ENCODE measurements at places on chromosomes 4 and X.

DNA sequence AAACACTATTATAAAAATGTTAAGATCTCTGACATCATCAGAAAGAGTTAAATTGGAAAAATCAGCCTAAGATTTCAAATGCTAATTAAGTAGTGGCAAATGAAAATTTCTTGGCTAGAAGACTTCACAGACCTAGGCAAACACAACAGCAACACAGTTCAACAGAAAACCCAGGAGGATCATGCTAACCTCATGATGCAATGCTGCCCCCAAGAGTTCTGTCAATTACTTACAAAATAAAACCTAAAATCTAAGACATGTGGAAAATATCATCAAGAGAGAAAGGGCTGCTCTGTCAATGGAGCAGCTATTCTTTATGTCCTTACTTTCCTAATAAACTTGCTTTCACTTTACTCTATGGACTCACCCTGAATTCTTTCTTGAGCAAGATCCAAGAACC, 21.0 kb downstream of the S100G start:
- DNase-seq: peak; percentile 41

- no peak for DNase-seq
These were observed 19.6 kb downstream of the ATP5ME start for GRCh38 chr4:654503-654845.

DNA sequence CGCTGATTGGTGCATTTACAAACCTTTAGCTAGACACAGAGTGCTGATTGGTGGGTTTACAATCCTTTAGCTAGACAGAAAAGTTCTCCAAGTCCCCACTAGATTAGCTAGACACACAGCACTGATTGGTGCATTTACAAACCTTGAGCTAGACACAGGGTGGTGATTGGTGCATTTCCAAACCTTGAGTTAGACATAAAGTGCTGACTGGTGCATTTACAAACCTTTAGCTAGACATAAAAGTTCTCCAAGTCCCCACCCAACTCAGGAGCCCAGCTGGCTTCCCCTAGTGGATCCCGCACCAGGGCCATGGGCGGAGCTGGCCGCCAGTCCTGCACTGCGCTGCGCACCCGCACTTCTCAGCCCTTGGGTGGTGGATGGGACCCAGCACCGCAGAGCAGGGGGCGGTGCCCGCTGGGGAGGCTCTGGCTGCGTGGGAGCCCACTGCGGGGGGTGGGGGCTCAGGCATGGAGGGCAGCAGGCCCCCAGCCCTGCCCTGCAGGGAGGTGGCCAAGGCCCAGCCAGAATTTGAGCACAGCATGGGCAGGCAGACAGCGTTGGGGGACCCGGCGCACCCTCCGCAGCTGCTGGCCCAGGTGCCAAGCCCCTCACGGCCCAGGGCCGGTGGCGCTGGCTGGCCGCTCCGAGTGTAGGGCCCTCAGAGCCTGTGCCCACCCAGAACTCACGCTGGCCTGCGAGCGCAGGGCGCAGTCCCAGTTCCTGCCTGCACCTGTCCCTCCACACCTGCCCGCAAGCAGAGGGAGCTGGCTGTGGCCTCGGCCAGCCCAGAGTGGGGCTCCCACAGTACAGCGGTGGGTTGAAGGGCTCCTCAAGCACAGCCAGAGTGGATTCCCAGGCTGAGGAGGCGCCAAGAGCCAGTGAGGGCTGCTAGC, 608.9 kb upstream of the LCORL start:
- DNase-seq: no peak

- DNase-seq: peak; percentile 72
These were observed 14.7 kb downstream of the NDP start for GRCh38 chrX:43958529-43958928.

GRCh38 chrX:38654302-38654701, 93.0 kb downstream of the TSPAN7 start:
- DNase-seq: peak; percentile 0

GRCh38 chr4:38327174-38327573, 336.8 kb upstream of the KLF3 start:
- DNase-seq: no peak

DNA sequence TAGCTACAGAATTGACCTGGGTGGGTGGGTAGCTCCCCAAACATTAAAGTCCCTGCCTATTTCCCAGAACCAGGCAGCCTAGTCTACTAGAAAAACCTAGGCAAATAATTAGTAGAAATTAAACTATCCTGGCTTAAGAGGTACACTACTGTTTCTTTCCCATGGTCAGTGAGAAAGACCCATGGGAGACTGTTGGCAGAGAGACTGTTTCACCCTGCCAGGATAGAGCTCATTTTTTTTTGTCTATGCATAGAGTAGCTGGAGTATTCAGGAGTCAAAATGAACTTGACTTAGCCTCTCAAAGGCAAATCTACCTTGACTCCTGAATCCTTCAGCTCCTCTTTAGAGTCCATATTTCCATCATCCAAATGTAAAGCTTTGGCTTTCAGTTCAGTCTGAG, 107.0 kb upstream of the AR start:
- no peak for DNase-seq

DNA sequence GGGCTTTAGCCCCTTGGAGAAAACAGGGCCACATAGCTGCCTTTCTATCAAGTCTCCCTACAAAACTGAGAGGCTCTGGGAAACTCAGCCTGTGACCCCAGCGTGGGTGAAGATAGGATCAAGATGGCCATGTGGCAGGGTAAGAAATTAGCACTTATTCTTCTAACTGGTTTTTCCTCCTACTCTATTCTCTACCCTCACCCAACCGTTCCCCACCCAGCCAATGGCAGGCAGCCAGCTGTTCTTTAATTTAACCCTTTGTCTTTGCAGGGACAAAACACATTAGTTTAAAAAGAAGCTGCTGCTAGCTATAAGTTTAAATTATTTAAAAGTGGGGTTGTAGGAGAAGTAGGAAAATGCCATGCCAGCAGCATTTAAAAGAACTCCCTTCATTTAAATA, 2.8 kb downstream of the CLCN5 start:
- no peak for DNase-seq

DNA sequence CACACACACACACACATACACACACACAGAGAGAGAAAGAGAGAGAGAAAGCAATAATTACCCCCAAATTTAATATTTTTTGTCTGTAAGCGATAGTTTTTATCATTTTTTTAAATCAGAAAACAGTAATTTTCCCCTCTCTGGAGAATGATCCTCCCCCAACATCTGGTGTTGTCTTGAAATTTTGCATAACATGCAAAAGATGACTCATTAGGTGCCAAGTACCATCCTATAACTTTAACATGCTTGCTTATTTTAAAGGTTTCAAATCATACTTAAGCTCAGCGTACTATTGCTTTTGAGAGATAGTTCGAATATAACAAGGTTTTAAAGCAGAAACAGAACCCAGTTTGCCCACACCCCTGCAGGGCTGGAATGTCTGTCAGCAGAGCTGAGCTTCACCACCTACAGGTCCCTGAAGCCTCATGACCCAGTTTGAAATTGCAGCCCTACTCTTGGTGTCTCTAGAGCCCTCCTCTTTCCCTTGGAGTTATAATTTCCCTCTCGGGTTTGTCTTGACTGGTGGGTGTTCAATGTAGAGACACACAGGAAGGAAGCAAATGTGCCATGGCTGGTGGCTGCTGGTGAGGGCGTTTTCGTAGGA, 175.0 kb upstream of the HS3ST1 start:
- no peak for DNase-seq

DNA sequence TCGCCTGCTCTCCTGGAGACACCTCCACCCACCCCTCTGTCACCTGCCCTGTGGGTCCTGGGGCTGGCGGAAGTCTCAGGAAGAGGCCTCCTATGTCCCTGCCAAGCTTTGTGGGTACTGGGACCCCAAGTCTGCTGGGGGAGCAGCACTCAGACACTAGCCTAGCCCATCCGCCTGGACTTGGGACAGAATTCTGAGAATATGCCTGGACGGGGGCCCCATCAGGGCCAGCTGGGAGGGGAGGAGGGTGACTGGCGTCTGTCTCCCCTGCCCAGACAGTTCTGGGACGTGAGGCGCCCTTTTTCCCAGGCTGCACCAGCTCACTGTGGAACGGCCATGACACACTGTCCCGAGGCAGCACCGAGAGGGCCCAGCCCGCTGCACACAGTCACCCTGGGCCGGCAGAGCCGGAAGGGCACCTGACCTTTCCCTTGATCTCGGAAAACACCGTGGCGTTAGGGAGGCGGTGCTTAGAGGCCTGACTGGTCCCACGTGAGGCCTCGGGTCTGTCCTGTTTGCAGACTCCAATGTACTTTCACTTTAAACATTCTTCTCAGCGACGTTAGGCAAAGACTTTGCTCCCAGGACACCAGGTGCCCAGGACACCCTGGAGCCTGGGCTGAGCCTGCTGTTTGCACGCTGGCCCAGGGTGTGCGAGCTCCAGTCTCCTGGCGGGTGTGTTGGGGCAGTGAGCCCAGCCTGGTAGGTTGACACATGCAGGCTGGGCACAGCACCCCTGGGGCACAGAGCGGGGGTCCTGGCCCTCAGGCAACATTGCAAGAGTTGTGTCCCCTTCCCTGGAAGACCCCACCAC, 700 bp downstream of the SLC26A1 start:
- no peak for DNase-seq

GRCh38 chr4:113159942-113160545, 110.6 kb downstream of the ANK2 start:
- no peak for DNase-seq

DNA sequence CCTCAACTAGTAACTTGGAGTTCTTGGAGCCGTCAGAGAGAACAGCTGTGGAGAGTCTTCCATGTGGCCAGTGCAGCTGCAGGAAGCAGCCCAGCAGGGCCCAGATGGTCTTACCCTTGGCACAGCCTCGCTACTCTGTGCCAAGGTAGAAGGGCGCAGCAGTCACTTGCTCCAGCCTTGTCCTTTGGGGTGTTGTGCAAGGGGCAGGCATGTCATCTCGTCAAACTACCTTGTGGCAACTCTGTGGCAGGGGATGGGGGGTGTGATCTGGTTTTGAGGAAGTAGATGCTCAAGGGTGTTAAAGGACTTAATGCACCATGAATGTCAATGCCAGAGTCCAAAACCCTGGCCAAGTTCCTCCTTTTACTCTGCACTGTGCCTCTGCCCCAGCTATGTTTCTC, 34.2 kb upstream of the TBC1D14 start:
- DNase-seq: no peak

DNA sequence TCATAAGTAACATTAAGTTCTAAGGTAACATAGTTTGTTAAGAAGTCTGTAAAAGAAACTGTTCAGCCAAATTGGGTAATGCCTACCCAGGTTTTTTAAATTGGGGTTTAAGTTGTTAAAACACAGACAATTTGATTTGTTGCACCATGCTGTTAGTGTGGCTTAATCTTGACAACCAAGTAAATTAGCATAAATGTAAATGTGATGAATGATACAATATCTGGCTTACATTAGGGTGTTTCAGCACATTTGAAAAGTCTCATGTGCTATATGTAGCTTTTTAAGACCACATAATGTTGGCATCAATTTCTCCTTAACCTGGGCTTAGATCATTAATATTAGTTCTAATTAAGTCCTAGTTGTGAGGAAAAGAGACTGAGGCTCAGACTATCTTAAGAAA, 72.4 kb upstream of the SMARCA5 start:
- no peak for DNase-seq

- DNase-seq: no peak
These were observed 64.2 kb upstream of the NHSL2 start for GRCh38 chrX:71846429-71846828.

DNA sequence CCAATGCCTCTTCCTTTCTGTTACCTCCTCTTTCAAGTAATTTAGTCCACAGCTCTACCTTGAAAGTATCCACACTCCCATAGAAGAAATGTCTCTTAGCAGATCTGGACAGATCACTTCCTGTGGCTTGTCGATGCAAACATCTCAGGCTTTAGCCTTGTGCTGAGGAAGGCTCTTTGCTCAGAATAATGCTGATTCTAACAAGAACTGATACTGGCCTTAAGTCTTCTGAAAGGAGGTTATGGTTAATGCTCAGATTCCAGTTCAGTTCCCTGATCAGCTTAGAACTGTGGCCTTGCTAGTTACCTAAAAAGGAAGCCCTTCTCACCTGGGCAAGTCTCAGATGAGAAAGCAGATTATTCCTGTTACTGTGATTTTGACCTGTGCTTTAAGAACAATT, 230.1 kb upstream of the FAT4 start:
- DNase-seq: no peak

DNA sequence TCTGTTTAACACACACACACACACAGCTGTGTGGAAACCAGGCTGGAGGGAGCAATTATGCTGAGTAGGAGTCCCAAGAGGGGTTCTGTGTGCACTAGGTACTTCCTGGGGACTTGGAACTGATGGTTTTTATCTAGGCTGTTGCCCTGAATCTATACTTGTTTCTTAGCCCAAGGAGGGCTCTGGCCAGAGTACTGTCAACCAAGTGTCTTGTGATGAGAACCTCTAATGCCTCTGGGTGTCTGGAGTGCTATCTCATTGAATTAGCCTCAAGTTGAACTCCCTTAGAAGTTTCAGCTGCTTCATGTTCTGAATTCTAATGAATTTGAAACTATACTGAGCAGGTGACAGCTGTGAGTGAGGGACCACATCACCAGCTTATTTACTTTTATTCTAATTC, 16.6 kb downstream of the ARHGAP24 start:
- DNase-seq: peak; percentile 57

DNA sequence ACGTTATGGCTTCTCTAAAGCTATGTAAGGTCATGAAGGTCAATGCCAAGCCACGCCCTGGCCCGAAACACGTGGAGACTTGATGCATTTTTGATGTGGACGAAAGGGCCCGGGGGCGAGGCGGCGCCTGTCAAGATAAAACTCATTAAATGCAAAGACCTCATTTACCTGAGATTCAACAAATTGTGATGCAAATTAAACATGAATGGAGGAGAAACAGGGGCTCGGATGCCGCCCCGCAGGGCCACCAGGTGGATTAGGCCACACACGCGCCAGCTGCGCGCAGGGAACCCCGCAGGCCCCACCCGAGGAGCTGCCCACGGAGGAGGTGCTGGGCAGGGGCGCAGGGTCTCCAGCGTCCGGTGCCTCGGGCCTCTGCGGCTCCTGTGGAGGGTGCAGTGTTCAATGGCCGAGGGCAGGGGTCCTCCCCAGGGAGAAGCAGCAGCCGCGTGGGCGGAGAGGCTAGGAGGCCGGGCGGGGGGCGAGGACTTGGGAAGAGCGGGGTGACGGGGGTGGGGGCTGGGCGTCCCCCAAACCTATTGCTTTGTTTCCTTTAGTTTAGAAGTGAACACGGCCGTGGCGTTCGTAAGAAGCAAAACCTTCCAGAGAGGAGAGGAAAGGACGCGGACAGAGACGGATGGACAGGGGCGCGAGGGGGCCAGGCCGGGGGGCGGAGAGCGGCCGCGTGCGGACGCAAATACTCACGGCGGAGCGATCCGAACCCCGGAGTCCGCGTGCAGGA, 40.4 kb downstream of the CPLX1 start:
- no peak for DNase-seq

DNA sequence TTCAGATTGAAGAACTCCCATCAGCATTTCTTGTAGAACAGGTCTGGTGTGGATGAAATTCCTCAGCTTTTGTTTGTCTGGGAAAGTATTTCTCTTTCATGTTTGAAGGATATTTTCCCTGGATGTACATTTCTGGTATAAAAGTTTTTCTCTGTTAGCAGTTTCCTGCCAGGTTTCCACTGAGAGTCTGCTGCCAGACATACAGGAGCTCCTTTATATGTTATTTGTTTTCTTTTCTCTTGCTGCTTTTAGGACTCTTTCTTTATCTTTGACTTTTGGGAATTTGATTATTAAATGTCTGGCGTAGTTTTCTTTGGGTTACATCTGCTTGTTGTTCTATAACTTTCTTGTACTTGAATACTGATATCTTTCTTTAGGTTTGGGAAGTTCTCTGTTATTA, 486.5 kb downstream of the ARAP2 start:
- DNase-seq: no peak

Measured in NCI-H345 (cell line).